ENCODE measurements at places on chromosomes 5 and 9.

GRCh38 chr5:133397990-133398645 is 214.2 kb downstream of the FSTL4 start:
- DNase-seq: no peak

DNA sequence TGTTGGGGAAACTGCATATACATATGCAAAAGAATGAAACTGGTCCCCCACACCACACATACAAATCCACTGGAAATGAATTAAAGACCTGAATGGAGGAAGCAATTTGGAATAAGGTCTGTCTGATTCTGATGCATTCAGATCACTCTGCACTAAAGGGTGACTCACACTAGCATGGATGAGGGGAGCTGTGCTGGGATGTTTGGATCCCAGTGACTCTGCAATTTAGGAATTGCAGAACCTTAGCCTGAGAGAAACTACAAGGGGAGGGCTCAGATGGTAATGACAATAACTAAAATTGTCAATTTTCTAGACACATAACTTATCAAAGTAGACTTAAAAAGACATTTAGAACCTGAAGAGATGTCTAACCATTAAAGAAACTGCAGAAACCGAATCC is 312.0 kb downstream of the CDK5RAP2 start:
- no peak for DNase-seq

- DNase-seq: no peak
Observed at GRCh38 chr9:115306865-115307264, 188.9 kb upstream of the TNC start.

GRCh38 chr5:150279330-150280020 is 10.1 kb downstream of the CAMK2A start:
- DNase-seq: no peak

DNA sequence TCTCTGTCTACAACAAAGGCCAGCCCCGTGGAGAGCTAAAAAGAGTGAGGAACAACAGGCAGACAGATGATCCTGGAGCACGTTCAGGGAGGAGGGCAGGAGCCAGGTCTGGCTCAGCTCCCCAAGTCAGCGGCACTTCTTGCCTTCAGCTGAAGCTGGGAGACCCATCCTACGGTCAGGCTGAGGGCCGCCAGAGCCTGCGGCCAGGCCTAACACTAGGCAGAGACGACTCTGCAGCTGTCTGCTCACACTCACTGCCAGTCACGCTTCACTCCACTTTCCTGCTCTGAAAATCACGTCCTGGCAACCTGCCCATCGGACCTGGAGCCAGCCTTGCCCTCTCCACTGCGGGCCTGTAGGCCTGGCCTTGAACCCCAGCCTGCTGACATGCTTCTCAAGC is 160.9 kb upstream of the LHFPL2 start:
- no peak for DNase-seq

DNA sequence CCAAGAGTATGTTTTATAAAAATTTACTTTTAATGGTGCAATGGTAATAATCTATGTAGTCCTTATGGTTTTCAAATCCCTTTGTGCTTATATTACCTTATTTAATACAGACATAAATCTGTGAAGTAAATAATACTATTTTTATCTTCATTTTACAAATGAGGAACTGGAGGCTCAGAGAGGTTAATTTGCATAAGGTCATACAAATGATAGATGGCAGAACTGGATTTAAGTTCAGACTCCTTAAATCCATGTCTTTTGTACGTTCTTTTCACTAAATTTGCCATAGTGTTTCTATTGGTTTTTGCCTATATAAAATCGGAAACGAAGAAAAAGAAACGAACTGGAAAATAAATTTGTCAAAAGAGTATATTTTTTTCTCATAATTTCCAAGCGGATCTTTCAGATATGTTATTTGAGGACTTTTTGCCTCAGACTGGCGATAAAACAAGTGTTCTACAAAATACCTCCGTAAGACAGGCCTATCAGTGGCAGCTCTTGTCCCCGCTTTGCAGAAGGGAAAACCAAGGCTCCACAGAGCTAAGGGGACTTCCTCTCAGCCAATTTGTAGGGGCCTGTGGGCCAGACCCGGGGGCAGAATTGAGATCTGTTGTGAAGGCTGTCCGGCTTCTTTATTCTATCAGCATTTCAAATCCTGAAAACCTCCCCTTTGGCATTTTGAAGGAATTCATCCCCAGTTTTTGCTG is 1.1 kb upstream of the TNFAIP8 start:
- no peak for DNase-seq

GRCh38 chr9:89958086-89958485 is 353.3 kb downstream of the GADD45G start:
- no peak for DNase-seq

DNA sequence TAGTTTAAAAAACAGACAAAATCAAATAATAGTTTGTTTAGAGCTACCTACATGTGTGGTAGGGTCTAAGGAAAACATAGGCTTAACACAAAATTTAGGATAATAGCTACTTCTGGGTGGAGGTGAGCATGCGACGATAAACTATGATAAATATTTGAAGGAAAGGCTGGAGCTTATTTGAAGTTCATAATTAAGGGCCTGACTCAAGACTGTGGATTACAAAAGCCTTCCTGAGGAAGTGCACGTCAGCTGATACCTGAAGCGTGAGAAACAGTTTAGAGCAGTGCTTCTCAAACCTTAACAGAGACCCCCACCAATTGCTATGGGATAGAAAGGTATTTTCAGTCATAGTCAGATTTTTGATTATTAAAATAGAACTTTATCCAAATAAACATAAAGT is 20.4 kb upstream of the UBLCP1 start:
- DNase-seq: no peak

DNA sequence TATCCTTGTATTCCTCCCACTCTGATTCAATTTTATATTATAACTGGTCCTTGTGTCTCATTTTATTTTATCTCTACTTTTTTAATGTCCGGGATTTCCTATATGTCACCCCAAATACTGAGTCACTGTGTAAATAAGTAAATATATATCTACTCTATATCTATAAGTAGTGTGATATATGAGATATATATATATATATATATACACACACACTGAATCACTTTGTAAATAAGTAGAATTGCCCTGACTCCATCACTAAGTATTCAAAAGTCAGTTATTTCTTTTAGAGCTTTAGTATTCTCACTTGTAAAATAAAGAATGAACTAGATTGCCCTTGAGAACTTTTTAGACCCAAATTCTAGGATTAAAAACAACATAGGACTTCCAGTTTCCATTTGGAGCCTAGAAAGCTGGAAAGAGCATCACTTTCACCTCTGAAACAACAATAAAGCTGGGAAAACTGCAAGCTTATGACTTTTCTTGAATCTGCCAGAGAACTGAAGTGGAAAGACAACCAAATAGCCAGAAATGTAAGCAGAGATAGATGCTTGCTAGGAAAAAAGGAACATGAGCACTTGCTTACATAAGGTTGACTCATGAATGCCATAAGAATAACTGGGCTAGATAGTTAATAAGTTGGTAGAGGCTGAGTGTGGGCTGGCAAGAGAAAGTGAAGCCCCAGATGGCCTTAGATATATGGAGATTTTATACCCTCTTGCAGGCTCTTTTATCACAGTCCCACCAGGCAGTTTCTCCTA is 171.1 kb upstream of the TLX3 start:
- no peak for DNase-seq

DNA sequence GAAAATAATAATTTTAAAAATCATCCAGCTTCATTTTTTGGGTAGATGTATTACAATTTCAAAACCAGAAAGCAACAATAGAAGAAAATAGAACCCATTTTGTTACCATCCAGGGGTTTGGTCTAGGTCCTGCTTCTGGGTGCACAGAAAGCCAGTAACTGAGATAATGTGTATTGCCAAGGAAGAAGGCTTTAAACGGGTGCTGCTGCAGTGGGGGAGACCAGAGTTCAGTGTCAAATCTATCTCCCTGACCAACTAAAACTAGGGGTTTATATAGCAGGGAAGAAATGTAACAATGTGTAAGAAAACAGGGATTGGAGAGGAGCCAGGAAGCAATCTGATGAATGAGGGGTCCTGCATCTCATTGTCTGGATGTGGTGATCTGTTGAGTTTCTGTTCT is 17.5 kb upstream of the MPDZ start:
- no peak for DNase-seq

GRCh38 chr5:5191906-5192305 is 51.8 kb downstream of the ADAMTS16 start:
- no peak for DNase-seq

DNA sequence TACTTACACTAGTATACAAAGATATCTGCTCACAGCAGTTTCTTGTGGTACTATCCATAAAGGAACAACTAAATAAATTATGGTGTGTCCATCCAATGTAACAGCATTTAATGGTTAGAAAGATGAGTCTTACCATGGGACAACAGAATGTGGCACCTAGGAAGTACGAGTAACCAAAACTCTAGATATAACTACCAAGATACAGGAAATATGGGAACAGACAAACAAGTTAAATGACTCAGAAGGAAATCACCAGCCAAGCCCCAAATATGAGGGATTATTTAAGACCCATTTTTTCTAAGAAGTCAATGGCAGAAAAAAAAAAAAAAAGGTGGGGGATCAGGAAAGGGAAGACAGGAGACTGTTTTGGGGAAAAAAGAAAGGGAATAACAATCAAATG is 294.8 kb downstream of the PRELID2 start:
- no peak for DNase-seq

- no peak for DNase-seq
Observed at GRCh38 chr9:135906291-135907005, 898 bp downstream of the CAMSAP1 start.

GRCh38 chr9:76586390-76587314 is 127.7 kb downstream of the GCNT1 start:
- no peak for DNase-seq

- no peak for DNase-seq
Observed at GRCh38 chr9:87193925-87194868, 246.9 kb upstream of the GAS1 start.
